ENCODE measurements at places on chromosomes 16 and 17.

- DNase-seq, result peak; percentile 57
Observed at GRCh38 chr17:72063262-72063661, 57.6 kb upstream of the SOX9 start.

GRCh38 chr16:50596762-50597450 lies 48.7 kb downstream of the NKD1 start:
- DNase-seq, result no peak

GRCh38 chr17:22669721-22670120 lies 977.4 kb downstream of the KCNJ18 start:
- DNase-seq, result no peak

GRCh38 chr16:77085981-77086380 lies 105.0 kb upstream of the MON1B start:
- DNase-seq, result no peak

DNA sequence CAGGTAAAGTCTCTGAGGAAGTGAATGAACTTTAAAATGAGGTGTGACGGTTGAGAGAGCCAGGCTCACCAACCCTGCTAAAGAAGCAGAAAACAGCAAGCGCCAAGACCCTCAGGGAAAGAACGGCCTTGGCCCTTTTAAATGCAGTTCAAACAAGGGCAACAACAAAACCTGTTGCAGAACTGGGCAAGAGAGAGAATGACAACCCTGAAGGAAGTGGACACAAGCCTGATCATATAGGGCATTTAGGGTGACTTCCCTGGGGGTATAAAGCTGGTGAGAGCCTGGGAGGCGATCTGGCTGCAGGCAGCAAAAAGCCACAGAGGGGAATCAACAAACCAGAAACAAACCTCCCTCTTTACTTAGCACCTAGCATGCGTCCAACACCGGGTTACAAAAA lies 1.0 kb downstream of the CPPED1 start:
- no peak for DNase-seq

DNA sequence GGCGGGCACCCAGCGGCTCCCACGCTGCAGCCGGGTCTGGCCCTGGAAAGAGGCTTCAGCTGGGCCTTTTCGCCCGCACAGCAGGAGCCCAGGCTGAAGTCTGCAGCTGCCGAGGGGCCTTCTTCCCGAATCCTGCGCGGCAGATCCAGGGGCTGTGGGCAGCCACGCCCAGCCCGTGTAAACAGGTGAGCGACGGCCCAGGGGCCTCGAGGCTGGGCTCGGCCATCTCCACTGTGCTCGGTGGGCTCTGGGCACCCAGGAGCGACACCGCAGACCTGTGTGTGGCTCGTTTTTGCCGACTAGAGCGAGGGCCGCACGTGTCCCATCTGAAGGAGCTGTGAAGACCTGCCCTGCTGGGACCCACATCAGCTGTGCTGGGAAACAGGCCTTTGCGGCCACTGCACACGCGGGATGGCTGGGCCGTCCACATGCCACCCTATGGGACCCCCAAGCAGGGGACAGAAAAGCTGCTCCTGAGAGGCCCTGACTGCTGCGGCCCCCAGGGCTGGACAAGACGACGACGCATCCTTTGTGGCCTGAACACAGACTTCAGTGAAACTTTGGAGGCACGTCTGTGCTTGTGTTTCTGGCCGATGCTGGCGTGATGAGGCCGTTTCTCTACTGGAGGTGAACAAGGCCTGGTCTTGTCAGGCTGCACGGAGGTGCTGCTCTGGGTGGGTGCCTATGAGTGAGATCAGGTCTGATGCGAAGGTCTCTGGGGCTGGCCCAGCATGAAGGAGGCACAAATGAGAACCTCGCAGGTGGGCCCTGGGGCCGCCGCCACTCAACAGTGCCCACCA lies 5.2 kb upstream of the APRT start:
- DNase-seq, result no peak

- no peak for DNase-seq
Observed at GRCh38 chr17:46195939-46196716, 2.9 kb upstream of the KANSL1 start.

DNA sequence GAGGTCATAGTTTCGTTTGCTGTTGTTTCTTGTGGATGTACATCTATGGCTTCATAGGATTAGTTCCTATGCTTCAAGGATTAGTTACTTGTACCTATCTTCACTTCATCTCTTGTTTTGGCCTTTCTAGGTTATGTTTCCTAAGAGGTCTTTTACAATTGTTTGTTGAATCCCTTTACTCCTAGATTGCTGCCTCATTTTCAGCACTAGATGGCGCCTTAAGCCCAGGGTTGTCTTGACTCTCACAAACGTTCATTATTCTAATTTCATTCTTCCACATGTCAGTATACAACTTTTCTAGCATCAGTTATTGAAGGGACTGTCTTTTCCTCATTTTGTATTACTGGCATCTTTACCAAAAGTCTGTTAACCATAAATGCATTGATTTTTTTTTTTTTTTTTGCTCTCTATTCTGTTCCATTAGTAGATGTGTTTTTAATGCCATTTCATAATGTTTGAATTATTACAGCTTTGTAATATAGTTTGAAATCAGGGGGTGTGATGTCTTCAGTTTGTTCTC lies 45.0 kb upstream of the NACA2 start:
- DNase-seq, result peak; percentile 18

DNA sequence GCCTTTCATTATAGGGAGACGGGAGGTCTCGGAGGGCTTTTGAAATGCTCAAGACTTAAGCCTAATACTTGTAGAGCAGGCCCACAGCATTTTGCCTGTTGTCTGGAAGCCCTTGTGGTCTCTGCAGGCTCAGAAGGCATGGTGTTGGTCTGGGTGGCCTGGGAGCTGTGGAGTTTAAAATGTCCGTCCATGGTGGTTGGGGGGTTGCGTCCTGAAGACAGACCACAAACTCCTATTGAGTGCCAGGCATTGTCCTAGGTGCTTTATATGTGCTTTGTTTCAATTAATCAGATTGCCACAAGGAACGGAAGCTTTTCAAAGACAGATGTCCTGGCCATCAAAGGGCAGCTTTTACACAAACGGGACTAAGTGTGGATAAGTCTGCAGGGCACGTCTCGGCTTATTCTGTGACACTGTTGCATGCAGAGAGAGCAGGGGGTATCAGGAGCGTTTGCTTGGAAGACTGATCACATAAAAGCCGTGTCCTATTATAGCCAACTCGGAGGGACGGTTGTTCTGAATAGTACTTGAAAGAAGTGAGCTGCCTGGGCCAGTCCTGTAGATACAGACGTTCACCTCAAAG lies 7.8 kb downstream of the NTN1 start:
- DNase-seq, result no peak

- DNase-seq, result no peak
Observed at GRCh38 chr17:3771140-3771539, 29.8 kb downstream of the ITGAE start.

- DNase-seq, result no peak
Observed at GRCh38 chr16:51888534-51888933, 658.4 kb downstream of the TOX3 start.

DNA sequence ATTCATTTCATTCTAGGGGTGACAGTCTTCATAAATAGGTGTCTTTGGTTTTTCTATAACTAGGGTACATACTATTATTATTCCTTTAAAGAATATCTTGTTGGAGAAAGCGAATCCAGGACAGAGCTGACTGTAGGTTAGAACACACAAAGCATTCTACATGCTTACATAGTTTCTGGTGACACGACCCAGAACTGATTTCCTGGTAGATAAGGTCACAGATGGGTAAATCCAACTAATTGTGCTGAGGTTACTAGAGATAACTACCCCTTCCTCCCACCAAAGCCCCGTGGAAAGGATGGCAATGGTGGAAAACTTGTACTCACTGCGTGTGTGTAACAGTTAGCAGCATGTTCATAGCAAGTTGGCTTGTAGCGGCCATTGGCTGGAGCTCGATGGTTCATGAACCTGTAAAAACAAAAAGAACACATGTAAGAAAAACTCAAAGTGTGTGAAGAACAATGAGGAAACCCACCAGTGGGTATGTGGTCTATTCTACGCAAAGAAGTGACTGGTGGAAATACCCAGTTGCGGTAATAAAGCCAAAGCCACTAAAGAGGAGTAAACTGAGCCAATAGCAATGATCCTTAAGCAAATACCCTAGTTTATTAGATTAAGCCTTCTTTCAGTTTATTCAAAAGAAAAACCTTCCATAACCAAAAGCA lies 7.7 kb downstream of the MMD start:
- no peak for DNase-seq

- DNase-seq, result no peak
Observed at GRCh38 chr16:85637808-85638647, 24.9 kb downstream of the GSE1 start.

DNA sequence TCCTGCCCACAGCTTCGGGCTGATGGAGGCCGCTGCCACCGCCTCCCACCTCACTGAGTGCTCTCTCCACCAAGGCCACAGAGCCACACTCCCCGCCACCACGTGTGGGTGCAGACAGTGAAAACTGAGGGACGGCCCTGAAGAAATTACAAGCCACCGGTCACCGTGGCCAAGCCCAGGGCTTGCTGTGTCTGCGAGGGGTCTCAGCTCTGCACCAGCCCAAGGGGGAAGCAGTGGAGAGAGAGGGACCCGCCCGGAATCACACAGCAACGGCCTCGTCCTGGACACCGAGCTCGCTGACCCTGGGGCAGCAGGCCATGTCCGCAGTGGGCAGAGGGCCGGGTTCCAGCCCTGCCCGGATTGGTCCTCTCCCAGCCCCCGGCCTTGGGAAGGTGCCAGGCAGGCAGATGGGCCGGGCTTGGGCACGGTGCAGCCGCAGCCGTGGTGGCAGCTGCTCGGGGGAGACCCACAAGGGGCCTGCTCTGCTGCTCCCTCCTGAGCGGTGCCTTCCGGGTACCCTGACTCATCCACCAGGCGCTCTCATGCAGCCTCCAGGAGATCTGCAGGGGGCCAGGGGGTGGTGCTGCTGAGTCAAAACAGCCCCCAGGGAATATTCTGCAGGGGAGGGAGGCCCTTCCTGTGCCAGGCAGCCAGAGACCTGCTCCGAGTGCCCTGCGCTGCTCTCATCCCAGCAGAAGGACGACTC lies 52.0 kb downstream of the CBFA2T3 start:
- DNase-seq, result peak; percentile 68

- DNase-seq, result no peak
Observed at GRCh38 chr16:8950580-8951077, 13.1 kb downstream of the USP7 start.

DNA sequence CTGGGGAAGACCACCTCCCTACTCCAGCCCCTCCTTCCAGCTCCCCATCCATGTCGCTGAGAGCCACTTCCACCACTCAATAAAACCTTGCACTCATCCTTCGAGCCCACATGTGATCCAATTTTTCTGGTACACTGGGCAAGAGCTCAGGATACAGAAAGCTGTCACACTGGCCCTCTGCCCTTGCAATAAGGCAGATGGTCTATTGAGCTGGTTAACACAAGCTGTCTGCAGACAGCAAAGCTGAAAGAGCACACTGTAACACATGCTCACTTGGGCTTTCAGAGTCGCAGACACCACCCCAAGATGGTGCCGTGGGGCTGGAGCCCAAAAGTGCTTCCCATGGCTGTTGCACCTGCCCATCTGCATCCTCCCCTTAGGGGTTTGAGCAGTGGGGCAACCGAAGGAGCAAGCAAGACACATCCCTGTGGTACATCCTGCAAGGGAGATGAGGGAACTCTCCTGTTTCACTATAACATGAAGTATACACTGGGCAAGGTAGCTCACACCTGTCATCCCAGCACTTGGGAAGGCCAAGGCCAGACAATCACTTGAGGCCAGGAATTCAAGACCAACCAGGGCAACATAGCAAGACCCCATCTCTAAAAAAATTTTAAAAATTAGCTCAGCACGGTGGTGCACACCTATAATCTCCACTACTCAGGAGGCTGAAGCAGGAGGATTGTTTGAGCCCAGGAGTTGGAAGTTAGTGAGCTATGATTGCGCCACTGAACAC lies 52.8 kb upstream of the C17orf78 start:
- DNase-seq, result no peak

GRCh38 chr17:78122931-78123249 lies 5.7 kb downstream of the TMC6 start:
- no peak for DNase-seq

GRCh38 chr16:55948230-55948629 lies 73.1 kb upstream of the CES5A start:
- DNase-seq, result no peak

DNA sequence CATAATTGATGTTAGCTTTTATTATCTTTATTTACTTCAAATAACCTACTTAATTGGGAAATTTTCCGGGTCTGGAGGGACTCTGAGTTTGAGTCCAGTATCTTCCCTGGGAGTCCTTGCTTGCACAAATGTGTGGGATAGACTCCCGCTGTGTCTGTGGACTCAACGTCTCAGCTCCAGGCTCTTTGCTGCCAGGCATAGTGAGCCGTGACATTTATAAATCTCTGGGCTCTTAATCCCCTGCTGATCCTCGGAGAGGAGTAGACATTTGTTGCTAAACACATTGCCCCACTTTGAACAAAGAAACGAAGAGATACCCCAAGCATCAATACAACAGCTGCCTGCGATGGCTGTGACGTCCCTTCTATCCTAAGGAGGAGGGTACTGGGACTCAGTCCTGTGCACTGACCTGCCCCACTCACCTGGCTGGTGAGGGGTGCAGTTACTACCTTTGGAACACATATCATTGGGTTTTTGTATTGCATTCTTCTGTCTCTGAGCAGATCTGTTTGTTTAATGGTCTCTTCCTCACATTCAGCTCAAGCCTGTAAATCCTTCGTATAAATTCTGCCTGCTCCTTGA lies 316.9 kb downstream of the HAPSTR1 start:
- no peak for DNase-seq

DNA sequence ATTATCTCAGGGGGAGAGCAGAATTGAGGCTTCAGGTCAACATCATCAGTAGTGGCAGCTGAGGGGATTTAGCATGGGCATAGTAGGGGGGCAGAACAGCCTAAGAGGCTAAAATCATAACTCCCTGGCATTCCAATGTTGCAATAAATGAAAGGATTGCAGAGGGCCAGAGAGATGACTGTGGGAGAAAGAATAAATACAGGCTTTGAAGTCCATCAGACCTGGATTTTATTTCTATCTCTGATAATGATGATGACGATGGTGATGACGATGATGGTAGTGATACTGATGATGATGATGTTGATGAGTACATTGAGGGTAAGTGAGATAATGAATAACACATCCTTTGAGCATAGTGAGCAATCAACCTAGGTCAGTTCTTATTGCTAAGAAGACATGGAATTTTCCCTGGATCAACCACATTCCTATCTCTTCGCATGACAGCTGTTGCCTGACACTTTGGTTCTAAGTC lies 107.4 kb upstream of the CDH11 start:
- no peak for DNase-seq

- DNase-seq, result no peak
Observed at GRCh38 chr17:55769625-55770000, 18.8 kb downstream of the PCTP start.

DNA sequence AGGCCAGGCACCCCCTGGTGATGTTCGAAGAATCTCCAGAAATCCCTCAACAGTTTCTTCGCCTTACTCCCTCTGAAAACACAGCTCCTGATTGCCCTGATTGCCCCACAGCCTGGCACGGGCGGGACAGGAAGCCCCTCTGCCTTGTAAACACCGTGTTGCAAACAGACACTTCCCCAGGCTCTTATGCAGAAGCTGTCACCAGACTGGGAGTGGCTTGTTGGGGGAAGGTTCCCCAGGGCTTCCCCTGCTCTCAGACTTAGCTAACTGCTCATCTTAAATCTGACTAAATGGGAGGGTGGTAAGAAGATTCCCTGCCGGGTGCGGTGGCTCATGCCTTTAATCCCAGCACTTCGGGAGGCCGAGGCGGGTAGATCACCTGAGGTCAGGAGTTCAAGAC lies 11.2 kb downstream of the PIK3R5 start:
- no peak for DNase-seq

Measured in NCI-H1092 (cell line).